ENCODE measurements at places on chromosomes 4 and X.

DNA sequence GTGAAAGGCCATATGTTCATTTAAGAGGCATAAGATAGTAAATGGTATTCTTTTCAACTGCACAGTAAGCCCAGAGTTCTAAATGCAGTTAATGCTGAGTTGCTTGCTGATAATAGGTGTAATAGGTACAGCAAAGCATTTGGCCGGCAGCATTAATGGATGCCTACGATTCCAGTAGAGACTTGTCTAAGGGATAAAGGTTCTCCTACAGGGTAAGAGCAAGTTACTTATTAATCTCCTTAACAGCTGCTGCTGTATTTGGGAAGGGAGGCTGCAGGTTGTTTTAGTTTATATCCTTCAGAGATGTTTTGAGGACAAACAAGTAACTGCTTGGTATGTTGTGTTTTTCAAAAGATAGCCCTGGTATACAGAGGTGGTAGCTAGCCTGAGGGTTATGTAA lies 16.8 kb downstream of the TSPAN7 start:
- DNase-seq = peak; percentile 60

- no peak for DNase-seq
These were observed 96.6 kb downstream of the ATRX start for GRCh38 chrX:77689376-77689775.

DNA sequence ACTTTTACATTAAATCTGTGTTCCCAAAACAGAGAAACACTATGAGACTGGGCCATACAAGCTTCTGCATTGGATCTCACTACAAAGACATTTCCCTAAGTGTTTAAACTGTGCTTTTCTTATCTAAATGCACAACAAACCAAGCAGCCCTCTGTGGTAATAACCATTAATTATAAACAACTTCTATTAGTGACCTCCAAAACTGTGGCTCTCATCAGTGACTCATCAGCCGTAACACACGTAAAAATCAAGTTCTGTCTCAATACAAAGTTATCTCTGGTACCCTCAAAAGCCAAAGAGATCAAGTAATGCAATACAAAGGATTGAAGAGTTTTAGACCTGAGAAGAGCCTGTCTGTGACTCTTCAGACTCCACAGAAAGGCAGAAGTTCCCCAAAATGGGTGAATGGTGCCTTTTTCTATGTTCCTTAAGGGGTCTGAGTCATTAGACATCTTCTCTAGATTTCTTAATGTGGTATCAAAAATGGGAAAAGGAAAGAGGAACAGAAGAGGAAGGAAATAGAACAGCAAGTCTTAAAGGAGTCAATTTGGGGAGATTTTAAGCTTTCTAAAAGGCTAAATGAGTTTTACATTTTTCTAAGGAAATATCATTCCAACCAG lies 189.8 kb upstream of the PPP1R2C start:
- no peak for DNase-seq

- DNase-seq = peak; percentile 0
These were observed 1039.3 kb downstream of the STPG2 start for GRCh38 chr4:97104006-97104405.

- DNase-seq = peak; percentile 42
These were observed 113.9 kb upstream of the EOLA2 start for GRCh38 chrX:150052226-150052625.

DNA sequence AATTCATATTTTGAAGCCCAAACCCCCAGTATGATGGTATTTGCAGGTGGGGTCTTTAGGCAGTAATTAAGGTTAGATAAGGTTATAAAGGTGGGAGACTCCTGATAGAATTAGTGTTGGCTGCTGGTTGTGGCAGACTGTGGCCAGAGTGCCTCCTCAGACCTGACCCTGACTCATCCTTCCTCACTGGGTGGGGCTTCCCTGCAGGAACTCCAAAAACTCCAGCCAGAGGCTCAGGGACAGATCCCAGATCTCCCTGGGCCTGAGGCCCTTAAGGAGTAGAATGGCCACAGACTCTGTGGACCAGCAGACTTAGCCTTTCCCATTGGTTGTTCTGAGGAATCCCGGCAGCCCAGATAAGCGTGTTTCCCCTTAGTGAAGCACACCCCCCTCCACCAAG lies 463.0 kb upstream of the CPEB2 start:
- DNase-seq = no peak

- DNase-seq = peak; percentile 68
These were observed 12.2 kb upstream of the MTMR1 start for GRCh38 chrX:150680974-150681373.

DNA sequence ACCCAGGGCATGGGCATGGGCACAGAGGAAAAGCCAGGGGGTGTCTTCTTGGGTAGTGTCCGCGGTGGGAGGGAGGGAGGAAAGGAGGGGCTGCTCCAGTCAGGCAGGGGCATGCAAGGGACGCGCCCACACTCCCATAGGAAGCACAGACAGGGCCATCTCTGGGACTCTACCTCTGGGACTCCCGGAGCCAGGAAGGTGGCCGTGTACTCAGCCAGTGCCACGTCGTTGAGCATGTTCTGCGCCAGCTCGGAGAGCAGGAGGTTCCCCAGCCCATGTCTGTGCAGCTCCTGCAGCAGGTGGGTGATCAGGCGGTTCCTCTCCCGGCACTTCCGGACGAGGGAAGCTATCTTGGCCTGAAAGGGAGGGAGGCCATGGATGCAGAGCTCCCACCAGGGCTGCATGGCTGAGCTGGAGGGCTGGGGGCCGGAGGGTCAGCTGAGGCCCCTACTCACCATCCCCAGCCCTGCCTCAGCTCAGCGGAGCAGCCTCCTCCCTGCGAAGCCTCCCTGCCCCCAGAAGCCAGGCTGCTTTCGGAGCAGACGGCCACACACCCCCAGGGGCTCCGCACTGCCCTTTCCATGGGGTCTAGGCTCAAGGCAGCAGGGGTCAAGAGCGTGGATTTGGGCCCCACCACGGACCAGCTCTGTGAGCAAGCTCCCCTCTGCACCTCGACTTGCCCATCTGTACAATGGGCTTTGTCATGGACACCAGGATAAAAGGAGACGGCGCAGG lies 44.6 kb downstream of the C4orf50 start:
- DNase-seq = no peak

GRCh38 chrX:39518476-39519029 lies 579.2 kb downstream of the BCOR start:
- DNase-seq = peak; percentile 48

DNA sequence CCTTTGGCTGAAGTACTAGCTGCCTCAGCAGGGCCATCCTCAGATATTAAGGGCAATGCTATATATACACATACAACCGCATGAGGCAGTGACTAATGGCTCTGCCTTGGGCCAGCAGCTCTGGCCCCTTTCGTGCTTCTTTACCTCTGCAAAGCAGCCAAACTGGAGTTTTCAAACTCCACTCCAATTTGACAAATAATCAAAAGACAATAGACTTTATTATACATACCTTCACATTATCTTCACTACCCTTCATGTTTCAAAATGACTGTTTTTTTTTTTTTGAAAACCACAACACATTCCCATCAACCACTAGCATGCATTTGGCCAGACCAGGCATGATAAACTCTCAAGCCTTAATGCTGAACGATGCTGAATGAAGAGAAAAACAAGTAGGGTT lies 187.7 kb downstream of the ENOX2 start:
- DNase-seq = no peak

- DNase-seq = peak; percentile 39
These were observed 1023.8 kb downstream of the FAT4 start for GRCh38 chr4:126338548-126338947.

DNA sequence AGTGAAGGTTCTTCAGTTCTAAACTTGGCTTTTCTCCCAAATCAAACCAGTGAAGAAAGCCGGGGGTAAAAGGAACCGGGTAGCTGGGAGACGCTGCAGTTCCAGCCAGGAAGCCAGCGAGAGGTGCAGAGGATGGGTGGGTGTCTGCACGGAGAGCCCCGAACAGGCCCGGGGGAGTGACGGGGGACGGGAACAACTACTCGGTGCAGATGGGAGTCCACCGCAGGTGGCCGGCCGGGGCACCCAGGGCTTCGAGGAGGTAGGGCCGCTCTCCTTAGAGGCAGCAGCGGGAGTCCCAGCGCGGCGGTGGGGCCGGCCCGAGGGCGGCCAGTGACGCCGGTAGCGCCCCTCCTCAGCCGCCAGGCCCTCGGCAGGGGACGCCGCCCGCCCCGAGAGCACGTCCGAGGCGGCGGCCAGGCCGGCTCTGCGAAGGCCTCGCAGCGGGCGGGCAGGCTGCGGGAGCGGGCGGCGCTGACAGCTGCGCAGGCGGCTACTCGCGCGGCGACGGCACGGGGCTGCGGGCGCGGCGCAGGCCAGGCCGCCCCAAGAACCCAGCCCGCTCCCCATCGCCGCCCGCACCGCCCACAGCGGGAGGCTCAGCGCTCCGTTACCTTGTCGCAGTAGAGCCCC lies 449 bp downstream of the FBXL5 start:
- DNase-seq = peak; percentile 37

DNA sequence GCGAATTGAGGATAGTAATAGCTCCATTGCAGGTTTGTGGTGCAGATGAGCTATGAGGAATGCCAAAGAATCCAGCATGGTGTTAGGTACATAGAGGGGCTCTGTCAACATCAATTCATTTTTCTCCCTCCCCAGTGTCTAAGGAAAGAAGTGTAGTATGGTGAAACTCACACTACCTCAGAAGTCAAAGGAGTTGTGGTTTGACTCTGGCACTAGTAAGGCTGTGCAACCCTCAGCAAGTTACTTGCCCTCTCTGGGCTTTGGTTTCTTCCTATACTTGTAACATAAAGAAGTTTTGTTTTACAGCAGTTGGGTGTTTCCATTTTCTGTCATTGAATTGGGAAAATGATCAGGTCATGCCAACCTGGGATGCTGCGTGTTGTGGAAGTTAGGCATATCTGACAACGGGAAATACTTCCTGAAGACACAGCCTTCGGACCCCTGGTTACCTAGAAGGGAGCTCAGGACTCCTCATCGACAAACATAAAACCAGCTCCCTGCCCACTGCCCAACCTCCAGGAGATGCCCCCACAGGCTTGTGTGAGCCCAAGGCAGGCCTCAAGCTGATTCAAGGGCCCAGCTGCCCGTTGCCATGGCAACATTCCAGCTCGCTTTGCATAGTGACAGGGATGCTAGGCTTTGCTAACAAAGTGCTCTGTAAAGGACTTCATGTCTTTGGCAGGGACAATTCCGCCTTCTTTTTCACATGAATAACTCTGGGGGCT lies 71.4 kb downstream of the RTL5 start:
- DNase-seq = peak; percentile 89

- no peak for DNase-seq
These were observed 722.8 kb downstream of the TRAM1L1 start for GRCh38 chr4:116362583-116362982.

GRCh38 chr4:7160439-7160838 lies 31.9 kb upstream of the SORCS2 start:
- no peak for DNase-seq

GRCh38 chr4:159201168-159201567 lies 98.3 kb downstream of the RAPGEF2 start:
- no peak for DNase-seq

GRCh38 chr4:155234206-155234605 lies 25.8 kb downstream of the NPY2R start:
- DNase-seq = no peak

DNA sequence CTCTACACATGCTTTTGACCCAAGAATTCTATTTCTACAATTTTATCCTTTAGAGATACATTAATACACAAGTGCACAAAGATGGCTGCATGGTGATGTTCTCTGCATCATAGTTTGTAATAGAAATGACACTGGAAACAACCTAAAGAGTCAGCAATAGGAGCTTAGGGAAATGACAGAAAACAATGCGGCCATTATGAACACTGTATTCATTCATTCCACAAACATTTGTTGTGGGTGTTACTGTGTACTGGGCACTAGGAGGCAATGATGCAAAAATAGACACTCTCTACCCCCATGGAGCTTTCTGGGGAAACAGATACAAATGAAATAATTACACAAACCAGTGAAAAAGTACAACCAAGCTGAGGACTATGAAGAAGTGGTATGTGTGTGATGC lies 32.0 kb downstream of the IDS start:
- DNase-seq = no peak

DNA sequence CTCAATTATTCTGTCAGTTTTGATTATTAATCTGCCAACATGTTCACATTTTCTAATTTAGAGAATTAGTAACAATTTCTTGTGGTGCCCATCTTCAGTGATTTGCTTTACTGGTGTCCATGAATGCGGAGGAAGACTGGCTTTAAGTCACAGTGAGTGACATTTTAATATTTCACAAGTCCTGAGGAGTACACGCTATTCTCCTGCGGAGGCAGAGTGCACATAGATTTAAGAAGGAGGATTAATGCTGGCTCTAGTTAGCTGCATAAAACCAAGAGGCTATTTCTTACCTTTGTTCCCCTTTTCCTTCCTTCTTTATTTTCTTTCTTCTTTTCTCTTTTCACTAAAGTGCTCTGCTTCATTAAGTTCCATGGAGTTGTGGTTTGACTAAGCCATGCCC lies 495.2 kb upstream of the IGFBP7 start:
- no peak for DNase-seq

DNA sequence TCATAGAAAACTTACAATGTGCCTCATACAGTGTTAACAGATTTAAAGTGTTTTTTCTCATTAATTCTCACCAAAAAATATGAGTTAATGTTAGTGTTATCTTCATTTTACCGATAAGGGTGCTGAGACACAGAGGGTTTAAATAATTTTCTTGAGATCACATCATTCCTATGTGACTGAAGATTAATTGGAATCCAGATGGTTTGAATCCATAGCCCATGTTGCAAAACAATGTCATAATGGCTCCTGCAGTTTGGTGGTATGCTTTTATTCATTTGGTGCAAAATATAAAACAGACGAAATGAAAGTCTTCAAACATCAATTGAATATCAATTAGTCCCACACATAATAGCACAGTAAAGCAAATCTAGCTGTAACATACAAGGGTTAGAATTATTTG lies 512.2 kb downstream of the FSTL5 start:
- DNase-seq = no peak

DNA sequence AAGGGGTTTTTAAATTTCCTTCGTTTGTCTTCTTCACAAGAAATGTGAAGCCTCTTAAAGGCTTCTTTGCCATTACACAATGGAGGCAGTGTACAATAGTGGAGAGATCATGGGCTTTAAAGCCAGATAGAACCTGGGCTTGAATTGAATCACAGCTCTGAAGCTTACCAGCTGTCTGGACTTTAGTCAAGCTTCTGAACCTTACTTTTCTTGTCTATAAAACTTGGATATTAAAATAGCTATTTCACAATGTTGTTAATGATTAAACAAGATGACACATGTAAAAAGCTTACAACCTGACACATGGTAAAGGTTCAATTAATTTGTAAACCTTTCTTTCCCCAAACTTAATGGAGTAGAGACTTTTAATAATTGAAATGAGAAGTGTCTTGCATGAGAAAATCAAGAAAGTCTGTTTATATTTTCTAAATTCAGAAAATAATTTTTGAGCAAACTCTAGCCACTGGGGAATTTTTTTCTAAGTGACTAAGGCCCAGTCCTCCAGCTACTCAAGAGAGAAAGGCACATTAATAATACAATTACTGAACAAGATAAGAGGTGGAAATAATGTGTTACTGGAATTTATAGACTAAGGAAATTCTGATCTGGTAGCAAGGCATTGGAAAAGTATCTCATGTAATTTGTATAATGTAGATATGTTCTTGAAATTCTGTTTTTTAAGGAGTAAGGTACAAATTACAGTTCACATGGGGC lies 21.7 kb upstream of the TBC1D8B start:
- no peak for DNase-seq
